ENCODE measurements at places on chromosomes 7 and 10.

DNA sequence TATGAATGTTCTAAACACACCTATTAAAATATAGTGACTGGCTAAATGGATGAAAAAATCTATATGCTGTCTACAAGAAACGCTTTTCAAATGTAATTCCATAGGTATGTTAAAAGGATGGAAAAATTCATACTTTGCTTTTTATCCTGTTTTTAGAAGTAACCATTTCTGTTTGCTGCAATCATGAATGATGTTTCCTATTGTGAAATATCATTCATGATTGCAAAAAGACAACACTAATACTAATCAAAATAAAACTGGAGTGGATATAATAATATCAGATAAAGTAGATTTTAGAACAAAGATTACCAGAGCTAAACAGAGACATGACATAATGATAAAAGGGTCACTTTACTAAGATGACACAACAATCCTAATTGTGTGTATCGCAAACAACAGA is 138.2 kb downstream of the FANK1 start:
- no peak for DNase-seq

DNA sequence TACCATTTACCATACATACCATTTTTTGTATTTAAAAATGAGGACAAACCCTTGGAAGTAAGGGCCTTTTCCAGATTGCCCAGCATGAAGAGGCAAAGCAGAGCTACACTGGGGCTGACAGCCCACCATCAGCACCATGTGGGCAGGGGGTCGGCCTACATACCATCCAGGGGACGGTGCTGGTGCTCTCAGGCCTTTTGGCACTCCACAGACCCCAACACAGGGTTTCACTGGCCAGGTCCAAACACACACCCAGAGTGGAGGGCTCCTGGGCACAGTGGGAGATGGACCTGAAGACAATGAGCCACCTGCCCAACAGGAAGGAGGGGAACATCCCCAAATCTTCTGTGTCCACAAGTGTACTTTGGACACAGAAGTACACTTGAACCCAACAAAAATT is 69.2 kb upstream of the CAMK2B start:
- DNase-seq = no peak

- no peak for DNase-seq
These were observed 76.6 kb downstream of the GPR37 start for GRCh38 chr7:124688991-124689390.

DNA sequence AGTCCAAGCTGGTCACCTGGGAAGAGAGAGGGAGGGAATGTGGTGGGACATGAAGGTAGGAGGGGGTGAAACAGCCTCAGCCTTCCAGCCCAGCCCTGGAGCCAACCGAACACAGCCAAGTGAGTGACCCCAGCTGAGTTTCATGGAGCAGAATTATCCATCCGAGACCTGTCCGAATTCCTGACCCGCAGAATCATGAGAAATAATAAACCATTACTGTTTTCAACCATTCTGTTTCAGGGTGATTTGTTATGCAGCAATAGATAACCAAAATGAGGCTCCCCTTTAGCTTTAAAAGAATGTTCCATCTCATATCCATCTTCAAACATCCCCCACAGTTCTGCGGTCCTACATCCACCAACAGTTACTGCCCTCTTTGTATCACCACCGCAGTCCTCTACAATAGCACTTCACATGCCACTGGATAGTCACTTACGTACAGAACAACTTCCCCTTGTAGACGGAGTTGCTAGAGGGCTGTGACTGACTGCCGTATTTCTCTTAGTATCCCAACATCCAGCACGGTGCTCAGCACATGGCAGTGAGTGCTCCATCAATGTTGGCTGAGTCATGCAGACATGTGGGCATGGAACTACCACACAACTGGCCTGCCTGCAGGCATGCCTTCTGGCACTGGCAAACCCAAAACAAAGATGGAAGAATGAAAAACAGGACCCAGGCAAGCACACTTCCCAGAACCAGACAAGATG is 18.5 kb downstream of the KIAA1549 start:
- DNase-seq = no peak

- DNase-seq = no peak
These were observed 22.0 kb upstream of the SLF2 start for GRCh38 chr10:100890673-100891317.

DNA sequence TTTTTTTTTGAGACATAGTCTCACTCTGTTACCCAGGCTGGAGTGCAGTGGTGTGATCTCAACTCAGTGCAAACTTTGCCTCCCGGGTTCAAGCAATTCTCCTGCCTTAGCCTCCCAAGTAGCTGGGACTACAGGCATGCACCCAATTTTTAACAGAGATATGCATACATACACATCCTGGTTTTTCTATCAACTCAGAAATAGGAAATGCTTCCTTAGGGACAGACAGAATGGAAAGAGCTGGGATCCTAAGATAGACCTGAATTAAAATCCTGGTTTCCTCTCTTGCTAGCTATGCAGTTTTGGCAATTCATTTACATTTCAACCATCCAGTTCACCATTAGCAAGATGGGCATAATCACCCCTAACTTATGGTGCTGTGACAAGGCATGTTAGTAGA is 347.5 kb downstream of the GPAM start:
- DNase-seq = no peak

GRCh38 chr10:93208717-93209464 is 135.2 kb downstream of the CYP26A1 start:
- DNase-seq = no peak

GRCh38 chr10:4850397-4850796 is 24.4 kb downstream of the AKR1E2 start:
- DNase-seq = no peak

GRCh38 chr10:49398000-49398861 is 2.3 kb upstream of the DRGX start:
- peak; percentile 47 for DNase-seq

DNA sequence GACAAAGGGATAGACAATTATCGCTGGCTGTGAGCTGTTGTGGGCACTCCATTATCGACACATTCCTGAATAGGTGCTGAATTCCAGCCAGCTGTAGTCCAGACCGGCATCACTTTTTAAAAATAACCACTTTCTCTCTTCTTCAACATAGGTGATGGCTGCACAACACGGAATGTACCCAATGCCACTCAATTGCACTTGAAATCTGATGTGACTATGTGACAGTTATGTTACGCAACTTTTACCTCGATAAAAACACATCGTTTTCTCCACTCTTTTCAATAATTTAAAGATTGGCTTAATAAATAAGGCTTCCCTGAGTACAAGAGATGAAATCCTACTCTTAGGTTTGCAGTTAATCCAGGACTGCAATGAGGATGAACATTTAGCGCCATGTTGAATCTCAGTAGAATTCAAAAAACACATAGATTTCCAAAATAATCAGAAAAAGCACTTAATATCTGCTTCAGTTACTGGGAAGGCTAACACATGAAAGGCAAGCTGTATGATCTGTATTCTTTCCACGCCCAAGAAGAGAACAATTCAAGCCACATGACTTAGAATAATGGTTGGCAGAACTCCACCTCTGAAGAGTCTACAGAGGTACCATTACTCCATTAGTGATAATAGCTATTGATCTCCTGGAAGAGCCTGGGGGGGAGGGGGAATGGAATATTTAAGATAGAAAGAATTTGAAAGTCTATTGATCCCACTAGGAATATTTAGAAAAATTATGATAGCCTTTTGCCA is 3.6 kb downstream of the YWHAG start:
- no peak for DNase-seq

- DNase-seq = no peak
These were observed 108.1 kb downstream of the GNAT3 start for GRCh38 chr7:80403686-80404241.

GRCh38 chr10:27742195-27743011 is 3.2 kb downstream of the MKX start:
- DNase-seq = peak; percentile 76

DNA sequence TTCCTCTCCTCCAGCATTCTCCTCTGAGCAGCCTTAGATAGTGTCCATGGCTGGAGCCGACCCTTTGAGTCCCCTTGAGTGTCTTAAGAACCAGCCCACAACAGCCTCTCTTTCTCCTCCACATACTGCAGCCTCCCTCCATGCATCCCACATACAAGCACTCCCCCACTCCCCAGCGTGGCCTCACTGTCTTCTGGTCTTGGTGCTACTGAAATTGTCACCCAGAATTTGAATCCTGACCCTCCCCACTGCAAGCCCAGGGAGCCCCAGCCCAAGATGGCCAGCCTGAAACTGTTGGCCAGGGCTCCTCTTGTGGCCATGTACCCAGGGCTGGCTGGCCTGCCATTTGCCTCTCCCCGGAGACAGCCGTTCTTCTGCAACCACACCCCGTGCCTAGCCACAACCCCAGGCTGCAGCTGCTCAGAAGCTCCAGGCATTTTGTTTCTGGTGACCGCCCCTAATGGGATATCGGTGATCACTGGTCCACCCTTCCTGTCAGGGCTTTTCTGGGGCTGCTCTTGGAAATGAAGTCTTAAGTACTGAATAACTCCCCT is 18.8 kb upstream of the SH2D4B start:
- no peak for DNase-seq

- no peak for DNase-seq
These were observed 108.4 kb downstream of the KLF6 start for GRCh38 chr10:3676564-3676963.

- DNase-seq = no peak
These were observed 34.4 kb downstream of the ASAH2 start for GRCh38 chr10:50216894-50217293.

DNA sequence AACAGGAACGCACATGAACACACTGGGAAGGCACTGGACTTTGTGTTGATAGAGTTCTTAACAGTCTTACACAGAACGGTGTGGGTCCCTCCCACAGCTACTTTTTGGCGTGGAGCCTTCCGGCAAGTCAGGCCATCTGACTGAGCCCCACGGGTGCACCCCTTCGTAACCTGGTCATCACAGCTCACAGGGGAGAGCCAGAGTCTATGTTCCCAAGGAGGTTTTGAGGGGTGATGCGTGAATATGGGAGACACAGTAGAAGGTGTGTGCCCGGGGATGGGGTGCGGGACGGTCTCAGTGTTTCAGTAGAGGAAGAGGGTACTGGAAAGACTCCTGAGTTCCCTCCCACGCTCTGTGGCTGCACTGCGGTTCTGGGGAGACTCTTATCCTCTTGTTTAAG is 291.7 kb downstream of the DNAJB6 start:
- no peak for DNase-seq

- DNase-seq = no peak
These were observed 34.1 kb downstream of the ELFN1 start for GRCh38 chr7:1703871-1704810.

- DNase-seq = no peak
These were observed 50.9 kb downstream of the GLI3 start for GRCh38 chr7:42186151-42186550.

DNA sequence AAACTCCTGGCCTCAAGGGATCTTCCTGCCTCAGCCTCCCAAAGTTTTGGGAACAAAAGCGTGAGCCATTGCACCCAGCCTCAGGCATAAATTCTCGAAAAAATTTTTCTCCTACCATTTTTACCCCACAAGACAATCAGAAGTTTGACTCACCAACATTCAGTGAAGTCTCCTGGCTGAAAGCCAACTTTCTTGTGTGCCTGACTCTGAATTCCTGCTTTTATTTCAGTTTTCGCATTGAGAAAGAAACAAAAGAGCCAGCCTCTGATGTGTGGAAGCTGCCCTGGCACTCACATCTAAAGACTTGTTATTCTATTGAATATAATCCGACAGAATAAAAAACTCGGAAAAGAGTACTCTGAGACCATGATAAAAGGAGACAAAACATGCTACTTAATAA is 402.9 kb downstream of the MAGI2 start:
- DNase-seq = no peak

DNA sequence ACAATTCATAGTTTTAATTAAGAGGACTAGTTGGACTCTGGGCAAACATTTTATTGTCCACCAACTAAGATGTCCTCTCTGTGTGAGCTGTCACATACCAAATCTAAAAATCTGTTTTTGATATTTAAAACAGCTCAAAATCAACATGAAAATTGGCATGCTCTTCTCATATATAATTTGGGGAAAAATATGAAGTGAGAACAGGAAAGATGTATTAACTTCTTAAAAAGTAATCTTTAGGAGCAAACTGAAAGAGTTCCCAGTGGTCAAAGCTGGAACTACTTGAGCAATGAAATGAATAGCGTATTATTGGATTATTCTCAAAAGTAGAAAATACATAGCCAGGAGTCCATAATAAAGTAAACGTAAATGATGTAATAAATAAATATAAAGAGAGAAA is 147.2 kb downstream of the DYNC1I1 start:
- DNase-seq = no peak

DNA sequence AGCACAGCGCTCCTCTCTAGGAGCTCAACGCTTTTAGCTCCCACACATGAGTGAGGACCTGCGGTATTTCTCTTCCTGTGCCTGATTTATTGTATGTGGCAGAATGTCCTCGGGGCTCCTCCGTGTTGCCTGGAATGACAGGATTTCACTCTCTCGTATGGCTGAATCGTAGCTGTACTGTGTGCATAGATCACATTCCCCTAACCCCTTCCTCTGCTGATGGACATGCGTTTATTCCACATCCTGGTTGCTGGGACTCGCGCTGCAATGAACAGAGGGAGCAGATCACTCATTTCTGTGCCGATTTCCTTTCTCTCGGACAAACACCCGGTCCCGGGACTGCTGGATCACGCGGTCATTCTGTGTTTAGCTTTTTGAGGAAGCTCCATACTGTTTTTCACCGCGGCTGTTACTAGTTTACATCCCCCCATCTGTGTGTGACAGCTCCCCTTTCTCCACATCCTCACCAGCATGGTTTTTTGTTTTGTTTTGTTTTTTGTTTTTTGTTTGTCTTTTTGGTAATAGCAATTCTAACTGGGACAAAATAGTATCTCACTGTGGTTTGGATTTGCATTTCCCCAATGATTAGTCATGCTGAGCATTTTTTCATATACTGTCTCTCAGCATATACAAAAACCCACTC is 76.3 kb downstream of the FOXL3 start:
- no peak for DNase-seq

- DNase-seq = no peak
These were observed 139.2 kb downstream of the SLIT1 start for GRCh38 chr10:97046456-97047082.

DNA sequence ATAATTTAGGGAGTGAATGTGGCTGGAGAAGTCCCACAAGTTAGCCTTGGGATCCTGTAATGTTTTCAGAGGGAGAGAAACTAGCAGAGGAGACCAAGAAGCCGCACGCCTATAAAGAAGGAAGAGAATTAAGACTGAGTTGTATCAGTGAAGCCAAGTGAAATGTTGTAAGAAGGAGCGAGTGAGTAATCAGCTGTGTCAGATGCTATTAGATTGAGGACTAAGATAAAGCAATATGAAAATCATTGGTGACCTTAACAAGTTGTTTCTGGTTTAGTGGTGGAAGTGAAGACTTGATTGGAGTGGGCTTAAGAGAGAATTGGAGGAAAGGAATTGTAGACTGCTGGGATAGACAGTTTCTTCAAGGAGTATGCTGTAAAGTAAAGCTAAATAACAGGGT is 8.8 kb downstream of the CCSER2 start:
- no peak for DNase-seq

- DNase-seq = no peak
These were observed 4.4 kb downstream of the PSPH start for GRCh38 chr7:56046721-56047445.

- no peak for DNase-seq
These were observed 14.8 kb upstream of the SLF2 start for GRCh38 chr10:100897976-100898375.

All from activated CD4-positive, alpha-beta T cell treated with anti-CD3 and anti-CD28 coated beads, Interleukin-2, amount 50 U/mL, for 1 hour (primary cell).